MV-4-11 (cell line): ENCODE measurements at places on chromosomes 12 and 14.

GRCh38 chr12:67356380-67356774, 87.2 kb downstream of the CAND1 start:
- no peak for DNase-seq

- DNase-seq = no peak
Measured at GRCh38 chr14:89378119-89378518, 38.9 kb downstream of the FOXN3 start.

- DNase-seq = peak; percentile 41
Measured at GRCh38 chr12:116806845-116807440, 68.8 kb downstream of the RNFT2 start.

DNA sequence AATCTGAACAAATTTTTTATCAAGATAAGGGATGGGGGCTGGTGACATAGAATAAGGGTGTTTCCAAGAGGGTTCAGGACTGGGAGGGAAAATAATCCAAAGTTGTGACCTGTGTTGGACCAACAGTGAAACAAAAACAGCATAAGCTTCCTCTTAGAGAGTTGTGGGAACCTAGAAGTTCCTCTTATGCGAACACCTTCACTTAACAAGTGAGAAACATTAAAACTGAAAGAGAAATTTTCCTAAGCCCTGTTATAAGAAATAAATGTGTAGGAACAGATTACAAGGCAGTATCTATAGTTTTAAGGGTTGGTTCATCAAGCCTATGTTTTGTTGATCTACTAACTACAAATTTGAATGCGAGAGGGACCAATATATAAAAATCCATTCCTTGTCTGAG, 58.4 kb downstream of the LLPH start:
- peak; percentile 43 for DNase-seq

DNA sequence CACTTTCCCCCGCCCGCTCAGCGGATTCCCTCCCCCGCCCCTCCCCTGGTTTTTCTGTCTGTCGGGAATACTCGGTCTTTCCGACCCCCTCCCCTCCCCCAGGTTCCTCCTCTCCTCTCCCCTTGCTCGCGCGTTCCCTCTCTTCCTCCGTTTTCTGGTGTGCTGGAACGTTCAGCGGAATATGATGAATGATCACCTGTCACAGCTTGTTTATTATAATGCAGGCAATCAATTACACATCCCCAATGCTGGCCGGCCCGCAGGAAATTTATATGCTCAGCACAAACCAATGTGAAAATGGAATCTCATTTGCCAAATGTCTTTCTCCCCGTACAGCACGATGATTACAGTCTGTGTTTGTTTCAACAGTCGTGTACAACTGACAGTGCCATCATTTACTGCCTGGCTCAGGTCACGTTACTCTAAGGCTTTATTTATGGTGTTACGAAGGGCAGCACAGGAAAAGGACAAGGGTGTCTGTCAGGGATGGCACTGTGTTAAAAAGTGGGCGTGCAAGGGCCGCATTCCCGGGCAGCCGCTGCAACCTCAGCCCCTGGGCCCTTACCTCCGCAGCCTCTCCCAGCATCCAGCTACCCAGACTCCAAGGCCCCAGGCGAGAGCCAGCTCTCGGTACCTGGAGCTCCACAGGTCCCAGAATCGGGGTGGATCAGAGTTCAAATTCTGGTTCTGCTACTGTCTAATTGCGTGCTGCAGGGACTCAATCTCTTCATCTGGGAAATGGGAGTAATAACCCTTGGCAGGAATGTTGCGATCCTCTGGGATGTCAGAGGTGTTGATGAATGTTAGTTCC, 24.7 kb upstream of the MAP1LC3B2 start:
- no peak for DNase-seq

DNA sequence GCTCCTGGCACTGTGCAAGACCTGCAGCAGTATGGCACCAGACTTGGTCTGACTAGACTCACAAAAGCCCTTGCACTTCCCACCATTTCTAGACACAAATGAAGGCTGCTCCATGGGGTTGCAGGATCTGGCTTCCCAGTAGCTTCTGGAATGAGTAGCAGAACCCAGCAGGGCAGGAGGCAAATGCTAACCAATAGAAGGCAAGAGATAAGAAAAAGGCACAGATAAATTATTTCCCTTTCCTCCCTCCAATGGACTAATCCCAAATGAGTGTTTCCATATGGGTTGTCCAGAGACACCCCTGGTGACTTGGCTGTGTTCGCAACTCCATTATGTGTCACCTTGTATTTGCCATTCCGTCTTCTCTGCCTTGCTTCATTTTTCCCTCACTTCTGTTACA, 49.7 kb downstream of the KIF21A start:
- DNase-seq = no peak

DNA sequence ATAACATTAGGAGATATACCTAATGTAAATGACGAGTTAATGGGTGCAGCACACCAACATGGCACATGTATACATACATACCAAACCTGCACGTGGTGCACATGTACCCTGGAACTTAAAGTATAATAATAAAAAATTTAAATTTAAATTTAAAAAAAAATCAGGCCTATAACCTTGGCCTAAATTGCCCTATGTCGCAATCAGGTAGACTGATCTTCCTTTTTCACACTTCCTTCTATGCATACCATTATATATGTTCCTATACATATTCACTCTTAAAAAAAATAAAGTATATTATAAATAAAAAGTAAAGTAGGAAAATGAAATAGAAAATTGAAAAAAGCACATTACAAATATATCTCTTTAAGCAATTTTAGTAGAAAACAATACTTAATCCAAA, 117.7 kb upstream of the GARIN2 start:
- peak; percentile 11 for DNase-seq

GRCh38 chr14:82070040-82070439, 536.4 kb upstream of the SEL1L start:
- no peak for DNase-seq

DNA sequence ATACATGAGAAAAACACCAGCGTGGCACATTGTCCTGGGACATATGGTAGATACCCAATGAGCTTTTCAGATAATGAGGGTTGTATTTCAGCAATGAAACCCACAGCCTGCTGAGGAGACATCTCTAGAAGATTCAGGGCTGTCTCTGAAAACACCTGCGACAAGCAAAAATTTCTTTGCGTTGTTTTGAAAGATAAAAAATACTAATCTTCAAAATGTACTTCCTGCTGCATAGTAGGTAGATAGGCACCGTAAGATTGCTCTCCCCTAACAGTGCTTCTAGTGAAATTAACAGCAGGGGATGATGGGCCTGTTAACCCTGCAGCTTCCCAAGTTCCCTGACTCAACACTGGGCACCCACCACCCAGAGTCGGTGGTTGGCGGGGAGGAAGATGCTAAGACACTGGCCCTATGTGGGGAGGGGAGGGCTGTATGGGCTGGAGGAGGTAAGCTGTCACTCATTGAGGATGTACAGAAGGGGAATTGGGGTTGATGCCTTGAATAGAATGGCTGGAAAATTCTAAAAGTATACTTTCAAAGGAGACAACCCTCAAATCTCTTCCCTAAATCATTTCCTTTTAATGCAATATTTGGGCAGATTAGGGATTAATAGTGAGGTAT, 20.0 kb downstream of the ZFP36L1 start:
- no peak for DNase-seq

DNA sequence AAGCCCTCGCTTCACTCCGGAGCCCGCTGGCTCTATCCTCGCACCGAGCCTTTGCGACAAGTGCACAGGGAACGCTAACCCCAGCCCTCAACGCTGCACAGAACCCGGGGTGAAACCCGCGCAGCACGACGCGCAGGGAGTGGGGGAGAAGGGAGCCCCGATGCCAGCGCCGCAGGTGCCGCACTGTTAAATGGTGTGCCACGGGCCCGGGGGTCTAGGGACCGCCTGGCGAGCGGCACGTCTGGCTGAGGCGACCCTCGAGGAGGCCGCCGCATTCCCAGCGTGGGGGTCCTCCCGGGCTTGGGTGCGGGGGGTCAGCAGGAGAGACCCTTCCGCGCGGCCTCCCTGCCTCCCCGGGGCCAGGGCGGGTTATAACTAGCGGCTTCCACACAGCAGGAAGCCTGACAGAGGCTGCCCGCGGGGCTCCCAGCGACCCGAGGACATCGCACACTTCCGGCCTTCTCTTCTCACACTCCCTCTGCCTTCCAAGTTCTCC, 23.8 kb upstream of the LRTM2 start:
- DNase-seq = peak; percentile 37

DNA sequence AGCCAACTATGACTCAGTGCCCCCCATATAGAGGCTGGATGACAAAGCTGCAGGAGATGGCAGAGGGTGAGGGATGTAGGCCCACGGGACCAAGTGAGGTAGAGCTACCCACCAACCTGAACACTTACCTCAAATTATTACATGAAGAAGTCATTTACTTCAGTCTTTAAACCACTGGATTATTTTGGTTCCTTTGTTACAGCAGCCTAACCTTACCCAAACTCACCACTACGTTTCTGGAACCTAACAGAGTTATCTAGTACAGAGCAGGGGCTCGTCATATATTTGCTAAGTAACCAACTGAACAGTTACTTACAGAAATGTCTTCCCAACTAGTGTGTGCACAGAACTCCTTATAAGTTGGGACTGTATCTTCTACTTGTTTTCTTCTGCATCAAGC, 85.2 kb upstream of the IGF1 start:
- no peak for DNase-seq

DNA sequence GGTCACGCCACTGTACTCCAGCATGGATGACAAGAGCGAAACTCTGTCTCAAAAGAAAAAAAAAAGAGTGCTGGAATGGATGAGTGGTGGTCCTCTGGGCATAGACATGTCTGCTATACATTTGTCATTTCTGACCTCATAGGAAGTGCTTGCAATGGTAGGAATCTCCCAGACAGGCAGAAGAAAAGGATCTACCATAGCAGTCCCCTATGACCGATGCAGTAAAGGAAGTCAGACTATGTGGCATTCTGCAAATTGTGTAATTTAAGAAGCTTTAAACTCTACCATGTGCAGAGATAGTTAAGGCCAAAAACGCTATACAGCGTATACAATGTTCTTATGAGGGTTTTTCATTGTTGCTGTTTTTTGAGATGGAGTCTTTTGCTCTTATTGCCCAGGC, 24.7 kb upstream of the RAP1B start:
- DNase-seq = peak; percentile 48

GRCh38 chr12:26633591-26634210, 199.3 kb downstream of the ITPR2 start:
- no peak for DNase-seq

- DNase-seq = no peak
Measured at GRCh38 chr12:73514672-73515071, 1023.0 kb upstream of the ATXN7L3B start.

DNA sequence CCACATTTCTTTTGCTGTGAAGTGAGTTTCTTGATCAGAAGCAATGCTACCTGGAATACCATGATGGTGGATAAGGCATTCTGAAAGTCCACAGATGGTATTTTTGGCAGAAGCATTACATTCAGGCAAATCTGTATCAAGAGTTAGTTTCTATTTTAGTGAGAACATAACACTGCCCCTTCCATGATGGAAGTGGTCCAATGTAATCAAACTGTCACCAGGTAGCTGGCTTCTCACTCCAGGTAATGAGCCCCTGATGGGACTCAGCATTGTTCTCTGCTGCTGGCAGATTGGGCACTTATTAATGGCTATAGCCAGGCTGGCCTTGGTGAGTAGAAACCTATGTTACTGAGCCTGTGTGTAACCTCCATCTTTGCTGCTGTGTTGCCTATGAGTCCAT, 80.7 kb downstream of the KCNA5 start:
- DNase-seq = no peak

- DNase-seq = no peak
Measured at GRCh38 chr12:115341442-115341841, 657.5 kb upstream of the TBX3 start.

DNA sequence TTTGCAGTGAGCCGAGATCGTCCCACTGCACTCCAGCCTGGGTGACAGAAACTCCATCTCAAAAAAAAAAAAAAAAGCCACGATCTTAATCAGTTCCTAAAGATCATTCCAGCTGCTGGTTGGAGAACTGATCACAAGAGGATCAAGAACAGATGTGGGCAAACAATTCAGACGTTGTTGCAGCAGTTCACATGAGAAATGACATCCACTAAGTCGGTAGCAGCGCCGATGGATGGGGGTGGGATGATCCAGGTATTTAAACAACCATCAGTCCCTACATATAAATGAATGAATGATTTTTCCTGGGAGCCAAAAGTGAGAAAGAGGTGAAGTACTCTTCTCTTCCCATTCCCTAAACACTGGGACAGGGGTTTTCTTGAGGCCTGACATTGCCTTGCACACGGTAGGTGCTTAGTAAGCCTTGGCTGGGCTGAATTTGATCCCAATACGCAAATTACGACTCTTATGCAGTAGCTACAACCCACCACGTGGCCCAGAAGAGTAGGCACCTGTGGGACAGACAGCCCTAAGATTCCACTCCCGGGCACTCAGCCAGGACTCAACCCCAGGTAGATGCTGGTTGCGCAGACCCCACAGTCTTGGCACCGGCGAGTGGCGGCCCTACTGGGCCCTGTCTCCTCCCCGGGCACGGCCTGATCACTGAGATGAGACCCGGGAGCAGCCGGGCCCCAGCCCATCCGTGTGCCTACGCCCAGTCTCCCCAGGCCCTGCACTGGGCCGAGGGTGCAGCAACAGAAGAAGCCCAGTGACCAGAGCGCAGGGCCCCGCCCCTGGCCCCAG, 565 bp downstream of the SPRYD3 start:
- no peak for DNase-seq

- DNase-seq = peak; percentile 49
Measured at GRCh38 chr12:42382013-42382696, 56.2 kb downstream of the PPHLN1 start.

DNA sequence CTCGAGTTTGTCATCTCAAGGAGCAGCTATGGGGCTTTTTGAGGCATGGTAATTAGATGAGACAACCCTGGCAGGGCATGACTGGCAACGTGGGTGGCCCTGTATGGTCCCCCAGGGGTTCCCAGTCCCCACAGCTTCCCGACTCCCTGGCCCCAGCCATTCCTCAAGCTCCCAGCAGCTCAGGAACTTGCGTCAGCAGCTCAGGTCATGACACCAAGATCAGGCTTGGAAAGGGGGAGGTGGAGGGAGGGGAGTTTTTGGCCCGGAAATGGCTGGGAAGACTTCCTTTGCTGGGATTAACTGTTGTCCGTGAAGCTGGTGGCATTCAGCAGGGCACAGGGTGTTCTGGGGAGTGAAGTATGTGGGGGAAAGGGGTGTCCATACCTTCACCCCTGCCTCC, 10.4 kb upstream of the NRIP2 start:
- no peak for DNase-seq

- DNase-seq = no peak
Measured at GRCh38 chr14:47833011-47833410, 157.6 kb upstream of the MDGA2 start.

DNA sequence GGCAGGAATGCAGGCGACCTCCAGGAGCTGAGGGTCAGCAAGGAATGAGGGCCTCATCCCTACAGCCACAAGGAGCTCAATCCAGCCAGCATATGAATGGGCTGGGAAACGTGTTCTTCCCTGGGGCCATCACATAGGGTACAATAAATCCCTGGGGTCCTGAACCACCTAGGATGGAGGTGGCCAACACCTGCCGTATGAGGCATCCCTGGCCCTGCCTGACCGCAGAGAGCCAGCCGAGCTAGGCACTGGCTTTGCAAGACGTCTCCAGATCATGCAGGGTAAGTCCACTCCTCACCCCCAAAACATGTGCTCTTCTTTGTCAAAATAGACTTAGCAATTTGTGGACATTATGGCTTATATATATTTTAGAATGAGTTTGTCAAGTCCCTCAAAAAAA, 303.7 kb upstream of the DIO3 start:
- no peak for DNase-seq

GRCh38 chr12:80829767-80830166, 108.0 kb downstream of the LIN7A start:
- no peak for DNase-seq
